Cardiac muscle cell (in vitro differentiated cells and primary cell): ENCODE measurements at places on chromosomes 4 and X. TPM values are rescaled to one million over a fixed set of nuclear protein-coding genes. Genes with fewer than 3 reads are reported as not detected.

SLC10A6 gene
- not detected in 2 replicates for total RNA-seq

GRCh38 chr4:40804598-40804997 is 54.8 kb downstream of the NSUN7 start:
- DNase-seq = no peak

SLITRK4 gene
- total RNA-seq = 0.99 and 5.7 TPM in 2 replicates

ABCD1 gene
- total RNA-seq = 23.8 and 28.7 TPM in 2 replicates

GRCh38 chr4:183977707-183978106 is 72.6 kb downstream of the STOX2 start:
- no peak for DNase-seq

DCLK2 gene
- total RNA-seq = 4.8 and 5.7 TPM in 2 replicates

FMR1NB gene
- not detected in 2 replicates for total RNA-seq

GPR50 gene
- total RNA-seq = 0.35 TPM in 1 of 2 replicates, not detected in the other

TLL1 gene
- 0.04 and 0.06 TPM in 2 replicates for total RNA-seq

DNA sequence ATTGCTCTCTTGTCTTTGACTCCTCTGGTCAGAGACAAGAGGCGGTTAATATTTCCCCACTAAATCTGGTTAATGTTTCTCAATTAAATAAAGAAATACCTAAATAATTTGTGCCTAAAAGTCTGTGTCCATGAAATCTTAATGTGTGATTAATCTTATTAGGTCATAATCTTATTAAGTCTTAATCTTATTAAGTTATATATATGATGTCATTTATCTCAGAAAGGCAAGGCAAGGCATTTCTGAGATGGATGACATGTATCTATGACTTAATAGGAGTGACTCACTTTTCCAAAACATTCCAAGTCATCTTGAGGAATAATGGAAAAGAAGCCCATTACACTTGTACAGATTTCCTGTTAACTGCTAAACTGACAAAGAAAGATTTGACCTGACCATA is 74.7 kb downstream of the TRAM1L1 start:
- no peak for DNase-seq
